ENCODE measurements at places on chromosomes 2 and 18.
A peak's percentile ranks its signal among the peaks of the same experiment; 100 is the strongest.

DNA sequence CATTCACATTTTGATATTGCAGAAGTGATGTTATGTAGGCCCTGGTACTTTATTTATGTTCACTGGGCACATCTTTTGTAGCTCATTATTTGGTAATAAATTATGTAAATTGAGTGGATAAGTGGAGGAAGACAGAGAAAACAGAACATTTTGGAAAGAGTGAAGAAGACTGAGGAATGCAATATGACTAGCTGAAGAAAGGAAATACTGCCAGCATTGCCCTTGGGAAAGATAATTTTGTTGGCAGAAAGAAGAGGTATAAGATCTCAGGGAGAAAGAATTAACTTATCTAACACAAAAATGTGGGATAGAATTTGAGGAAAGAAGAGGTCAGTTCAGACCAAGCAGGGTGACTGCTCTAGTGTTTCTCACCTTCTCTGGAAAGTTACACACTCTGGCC, 118.8 kb downstream of the TTC27 start:
- DNase-seq, result no peak

DNA sequence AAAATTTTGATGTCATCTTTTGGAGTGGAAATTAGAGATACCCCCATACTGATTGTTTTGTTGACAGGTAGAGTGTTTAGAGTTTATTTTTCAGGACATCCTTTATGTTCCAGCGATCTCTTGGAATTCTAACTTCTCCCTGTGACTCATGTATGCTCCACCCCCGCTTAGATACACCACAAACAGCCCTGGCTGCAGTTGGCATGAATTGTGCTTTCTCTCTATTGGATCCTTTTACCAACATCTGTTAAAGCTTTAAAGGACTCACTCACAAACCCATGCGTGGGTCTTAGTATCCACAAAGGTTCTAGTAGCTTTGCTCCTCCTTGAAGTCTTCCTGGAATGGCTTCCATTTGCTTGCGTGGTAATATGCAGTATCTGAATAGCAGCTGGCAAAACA, 409.5 kb upstream of the POU3F3 start:
- DNase-seq, result no peak

DNA sequence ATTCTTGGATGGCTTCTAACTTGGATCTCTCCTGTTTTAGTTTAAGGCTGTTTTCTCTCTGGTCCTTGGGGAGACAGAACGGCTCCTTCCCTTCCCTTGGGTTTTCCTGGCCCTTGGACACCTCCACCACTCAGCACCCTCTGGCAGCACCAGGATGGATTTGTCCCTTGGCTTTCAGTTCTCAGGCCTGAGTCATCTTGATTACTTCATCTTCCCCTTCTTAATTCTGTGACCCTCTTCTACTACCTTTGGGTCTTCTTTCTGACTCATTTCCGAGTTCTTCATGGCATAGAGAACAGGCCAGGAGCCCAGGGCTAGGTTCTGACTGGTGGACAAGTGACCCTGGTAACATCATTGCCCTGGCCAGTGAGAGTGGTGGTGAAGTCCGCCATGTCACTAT, 14.9 kb downstream of the IGFBP2 start:
- no peak for DNase-seq

- DNase-seq, result no peak
Observed at GRCh38 chr2:222283634-222284033, 15.2 kb downstream of the PAX3 start.

DNA sequence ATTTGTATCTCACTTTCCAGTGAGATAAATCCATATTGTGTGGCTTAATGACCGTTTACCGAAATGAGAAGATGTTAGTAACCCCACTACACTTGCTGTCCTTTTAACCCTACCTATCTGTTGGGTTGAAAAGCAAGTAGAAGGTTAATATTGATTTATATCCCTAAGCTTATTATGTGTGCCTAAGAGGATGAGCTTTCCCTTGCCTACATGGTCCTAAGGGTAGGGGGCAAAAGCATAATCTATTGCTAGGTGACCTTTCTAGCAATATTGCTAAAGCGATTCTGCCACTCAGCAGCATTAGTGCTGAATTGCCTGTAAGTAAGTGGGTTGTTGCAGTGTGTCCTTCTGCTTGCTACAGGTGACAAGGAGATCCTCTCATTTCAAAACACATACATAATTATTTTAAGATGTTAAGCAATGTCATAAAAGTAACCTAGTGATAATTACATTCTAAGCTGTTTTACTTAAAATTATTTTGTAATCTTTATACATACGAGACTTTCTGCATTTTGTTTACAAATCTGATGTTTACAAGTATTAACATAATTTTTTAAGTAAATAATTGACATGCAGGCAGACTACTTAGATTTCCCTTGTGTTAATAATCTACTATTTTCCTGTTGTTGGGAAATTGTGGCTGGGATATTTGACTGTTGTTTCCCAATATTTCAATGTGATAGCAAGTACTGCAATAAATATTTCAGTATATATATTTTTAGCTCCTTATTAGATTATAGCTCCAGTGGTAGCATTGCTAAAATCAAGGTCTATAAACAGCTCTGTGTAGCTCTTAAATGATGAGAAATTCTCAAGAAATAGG, 49.1 kb upstream of the CABYR start:
- DNase-seq, result no peak

GRCh38 chr2:58851598-58851997, 610.5 kb upstream of the FANCL start:
- no peak for DNase-seq

- no peak for DNase-seq
Observed at GRCh38 chr2:127138281-127138680, 31.3 kb upstream of the BIN1 start.

- no peak for DNase-seq
Observed at GRCh38 chr2:33437815-33438214, 38.6 kb upstream of the RASGRP3 start.

- no peak for DNase-seq
Observed at GRCh38 chr2:120441351-120441700, 95.4 kb downstream of the INHBB start.

GRCh38 chr2:127422559-127423477, 4.6 kb downstream of the PROC start:
- peak; percentile 25 for DNase-seq

DNA sequence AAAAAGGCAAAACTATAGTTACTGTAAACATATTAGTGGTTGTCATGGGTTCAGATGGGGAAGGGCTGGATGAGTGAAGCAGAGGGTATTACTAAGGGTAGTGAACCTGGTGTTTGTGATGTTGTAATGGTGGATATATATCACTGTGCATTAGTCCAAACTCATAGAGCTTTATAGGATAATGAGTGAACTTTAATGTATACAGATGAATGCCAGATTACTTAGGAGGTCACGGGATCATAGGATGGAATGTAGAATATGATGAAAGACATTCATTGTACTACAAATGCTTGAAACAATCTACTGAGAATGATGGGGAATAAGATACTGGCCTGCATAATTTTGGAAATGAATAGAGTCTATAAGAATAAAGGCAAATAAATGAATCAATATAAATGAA, 226.7 kb upstream of the ZNF804A start:
- no peak for DNase-seq

DNA sequence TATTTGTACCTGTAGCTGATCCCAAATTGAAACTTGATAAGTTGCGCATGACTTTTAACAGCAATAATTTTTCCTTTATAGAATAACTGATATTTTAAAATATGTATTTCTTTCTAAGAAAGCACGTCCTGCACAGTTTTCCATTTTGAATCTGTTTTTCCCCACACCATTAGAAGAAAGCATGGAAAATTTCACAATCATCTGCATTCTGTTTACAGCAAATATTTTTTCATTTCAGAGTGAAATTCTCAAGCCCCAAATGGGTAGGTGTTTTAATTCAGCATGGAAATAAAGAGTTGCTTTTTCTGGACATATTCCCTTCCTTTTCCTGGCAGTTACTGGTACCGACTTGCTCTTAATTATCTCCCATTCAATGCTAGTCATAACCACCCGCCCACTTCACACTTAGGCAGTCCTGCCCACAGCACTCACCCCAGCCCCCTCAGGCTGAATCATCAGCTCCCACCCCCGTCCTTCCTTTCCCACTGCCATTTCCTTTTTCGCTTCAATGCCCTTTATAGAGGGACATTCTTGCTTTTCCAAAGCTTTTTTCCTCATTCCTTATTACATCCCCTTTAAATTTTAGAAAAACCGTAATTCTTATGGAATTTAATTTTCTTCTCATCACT, 89.2 kb upstream of the GLS start:
- DNase-seq, result no peak

- no peak for DNase-seq
Observed at GRCh38 chr2:143468341-143468888, 339.2 kb downstream of the ARHGAP15 start.

- DNase-seq, result no peak
Observed at GRCh38 chr18:79872527-79873444, 75.0 kb downstream of the KCNG2 start.

- DNase-seq, result no peak
Observed at GRCh38 chr2:7969756-7970515, 711.9 kb upstream of the ID2 start.
